Lower leg skin (tissue), 4 donors: ENCODE measurements at places on chromosomes 1 and 21.

DNA sequence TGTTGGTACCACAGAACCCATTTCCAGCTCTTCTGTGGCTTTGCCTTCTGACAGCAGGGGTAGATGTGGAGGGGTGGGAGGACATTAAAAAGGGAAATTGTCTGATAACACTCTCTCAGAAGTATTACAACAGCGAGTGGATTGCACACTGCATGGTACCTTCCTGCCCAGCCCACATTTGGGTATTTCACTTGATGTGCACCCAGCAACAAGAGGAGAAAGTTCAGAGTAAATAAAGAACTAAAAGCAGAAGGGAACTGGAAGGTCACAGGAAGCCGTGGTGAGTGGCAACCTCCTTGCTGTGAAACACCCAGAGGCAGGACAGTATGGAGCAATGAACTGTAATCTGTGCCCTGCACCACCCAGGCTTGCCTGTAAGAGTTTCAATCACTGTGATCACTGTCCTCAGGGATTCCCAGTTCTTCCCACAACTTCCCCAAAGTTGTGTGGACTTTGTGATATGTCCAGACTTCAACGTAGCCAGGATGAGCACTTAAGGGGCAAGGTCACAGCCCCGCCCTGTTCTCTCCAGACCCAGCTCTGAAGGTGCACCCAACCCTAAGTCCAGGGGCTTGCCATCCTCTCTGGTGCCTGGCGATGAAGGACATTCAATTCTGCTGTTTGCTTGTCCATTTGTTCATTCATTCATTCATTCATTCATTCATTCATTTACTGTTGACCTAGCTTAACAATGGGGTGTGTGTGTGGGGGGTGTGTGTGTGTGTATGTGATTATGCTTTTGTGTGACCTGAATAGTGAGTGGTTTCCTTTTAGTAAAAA lies 18.7 kb upstream of the F5 start:
- no peak for DNase-seq

GRCh38 chr1:31669786-31670592 lies 25.3 kb upstream of the PEF1 start:
- peak; percentile 84 for DNase-seq

DNA sequence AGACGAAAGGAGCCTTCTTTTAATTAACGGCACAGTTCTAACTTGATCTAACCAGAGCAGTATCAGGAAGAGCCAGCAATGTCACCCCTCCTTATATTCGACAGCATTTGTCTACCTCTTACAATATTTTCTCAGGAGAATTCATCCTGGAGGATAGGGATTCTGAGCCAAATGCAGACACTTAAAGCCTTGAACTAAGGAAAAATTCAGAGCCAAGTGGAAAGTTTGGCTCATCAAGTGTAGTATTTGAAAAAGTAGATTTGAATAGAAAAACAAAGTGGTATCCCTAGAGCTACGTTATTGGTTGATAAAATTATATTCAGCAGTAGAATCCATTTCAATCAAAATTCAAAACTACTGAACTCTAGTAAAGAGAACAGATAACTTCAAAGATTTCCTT lies 732.0 kb upstream of the ADGRL2 start:
- no peak for DNase-seq

DNA sequence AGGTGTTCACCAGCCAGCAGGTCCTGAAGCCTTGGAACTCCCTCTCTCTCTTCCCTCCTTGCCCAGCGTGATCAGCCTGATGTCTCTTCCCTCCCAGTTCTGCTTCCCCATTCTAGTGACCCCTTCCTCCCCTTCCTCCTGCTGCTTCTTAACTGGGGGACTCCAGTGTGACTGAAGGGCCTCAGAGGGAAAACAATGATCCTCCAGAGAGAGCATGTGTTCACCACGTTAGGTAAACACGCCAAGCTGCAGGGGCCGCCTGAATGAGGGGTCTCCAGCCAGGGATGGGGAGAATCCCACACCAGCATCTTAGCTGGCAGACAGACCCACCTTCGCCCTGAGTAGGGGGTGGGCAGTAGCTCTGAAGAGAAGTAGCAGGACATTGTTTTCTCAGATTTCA lies 124.8 kb downstream of the TMEM53 start:
- DNase-seq = no peak

DNA sequence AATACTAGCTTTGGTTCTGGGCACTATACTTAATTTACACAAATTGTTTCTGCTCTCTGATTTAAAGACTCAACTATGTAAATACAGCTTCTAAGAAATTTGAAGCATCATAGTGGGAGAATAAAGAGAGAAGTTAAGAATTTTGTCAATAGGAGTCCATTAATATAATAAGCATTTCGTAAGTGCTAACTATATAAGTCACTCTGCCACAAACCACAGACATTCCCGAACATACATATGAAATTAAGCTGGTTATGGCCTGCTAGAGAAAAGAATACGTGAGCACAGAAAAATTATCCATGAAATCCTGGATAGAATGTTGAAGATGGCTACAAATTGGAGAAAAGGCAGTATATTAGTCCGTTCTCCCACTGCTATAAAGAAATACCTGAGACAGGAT lies 526.2 kb downstream of the MRPL39 start:
- DNase-seq = no peak

DNA sequence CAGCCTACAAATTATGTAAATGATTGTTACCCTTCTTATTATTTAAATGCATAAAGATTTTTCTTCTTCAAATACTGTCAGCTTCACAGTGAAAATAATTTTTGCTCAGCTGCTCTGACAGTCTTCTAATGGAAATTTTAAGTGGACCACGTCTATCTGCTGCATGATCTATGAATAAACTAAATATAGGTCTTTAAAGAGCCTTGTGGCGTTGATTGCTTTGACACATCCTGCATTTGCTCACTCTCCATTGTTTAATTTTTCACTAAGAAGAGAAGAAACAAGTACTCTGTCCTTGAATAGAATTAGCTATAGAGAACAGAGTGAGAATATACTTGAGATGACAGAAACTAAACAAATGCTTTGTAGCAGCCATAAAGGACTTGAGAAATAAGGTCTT lies 826.1 kb downstream of the MRPL39 start:
- DNase-seq = no peak

DNA sequence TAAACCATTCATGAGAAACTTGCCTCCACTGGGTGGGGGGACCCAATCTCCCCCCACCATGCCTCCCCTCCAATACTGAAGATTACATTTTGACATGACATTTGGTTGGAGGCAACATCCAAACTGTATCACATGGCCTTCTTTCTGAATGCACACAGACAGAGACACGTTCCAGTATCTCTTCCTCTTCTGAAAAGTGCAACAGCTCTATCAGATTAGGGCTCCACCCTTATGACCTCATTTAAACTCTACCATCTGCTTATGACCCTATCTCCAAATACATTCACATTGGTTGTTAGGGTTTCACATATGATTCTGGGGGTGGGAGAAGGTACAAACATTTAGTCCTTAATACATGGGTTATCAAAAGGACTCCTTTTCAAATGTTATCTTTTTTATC lies 481.8 kb upstream of the NFIA start:
- DNase-seq = no peak

DNA sequence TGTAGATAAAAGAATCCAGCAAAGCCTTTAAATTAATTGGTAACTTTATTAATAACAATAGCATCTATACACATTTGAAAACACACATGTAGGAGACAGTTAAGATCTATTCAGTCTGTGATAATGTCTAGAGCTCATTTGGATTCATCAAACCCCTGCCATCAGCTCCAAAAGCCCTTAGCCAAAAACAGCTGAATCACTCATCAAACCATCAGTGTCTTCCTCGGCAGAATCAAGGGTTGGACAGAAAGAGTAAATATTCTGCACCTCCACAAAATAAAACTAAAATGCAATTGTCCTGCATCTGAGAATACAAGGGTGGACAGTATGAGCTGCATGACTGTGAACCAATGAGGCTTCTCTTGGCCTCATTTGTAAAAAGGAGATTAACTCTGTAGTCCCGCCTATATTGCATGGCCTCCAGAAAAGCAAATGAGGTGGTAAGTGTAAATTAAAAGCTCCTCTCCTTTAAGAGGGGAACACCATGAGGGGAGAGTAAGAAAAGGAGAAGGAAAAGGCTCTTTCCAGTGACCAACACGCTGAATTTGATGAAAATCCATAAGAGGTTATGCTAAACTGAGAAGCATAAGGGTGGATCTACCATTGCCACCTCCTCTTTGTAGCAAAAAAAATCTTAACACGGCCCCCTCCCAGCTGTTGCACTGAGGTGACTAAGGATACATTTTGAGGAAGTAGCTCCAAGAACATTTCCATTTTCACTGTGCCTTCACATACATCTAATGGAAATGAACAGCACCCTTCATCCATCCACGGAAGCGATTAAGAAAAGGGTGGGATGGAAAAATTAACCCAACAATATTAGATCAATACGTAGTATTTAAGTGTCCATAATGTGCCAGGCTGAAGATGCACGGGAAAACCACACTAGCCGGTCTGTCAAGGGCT lies 14.7 kb upstream of the BOLA1 start:
- peak; percentile 16 for DNase-seq

DNA sequence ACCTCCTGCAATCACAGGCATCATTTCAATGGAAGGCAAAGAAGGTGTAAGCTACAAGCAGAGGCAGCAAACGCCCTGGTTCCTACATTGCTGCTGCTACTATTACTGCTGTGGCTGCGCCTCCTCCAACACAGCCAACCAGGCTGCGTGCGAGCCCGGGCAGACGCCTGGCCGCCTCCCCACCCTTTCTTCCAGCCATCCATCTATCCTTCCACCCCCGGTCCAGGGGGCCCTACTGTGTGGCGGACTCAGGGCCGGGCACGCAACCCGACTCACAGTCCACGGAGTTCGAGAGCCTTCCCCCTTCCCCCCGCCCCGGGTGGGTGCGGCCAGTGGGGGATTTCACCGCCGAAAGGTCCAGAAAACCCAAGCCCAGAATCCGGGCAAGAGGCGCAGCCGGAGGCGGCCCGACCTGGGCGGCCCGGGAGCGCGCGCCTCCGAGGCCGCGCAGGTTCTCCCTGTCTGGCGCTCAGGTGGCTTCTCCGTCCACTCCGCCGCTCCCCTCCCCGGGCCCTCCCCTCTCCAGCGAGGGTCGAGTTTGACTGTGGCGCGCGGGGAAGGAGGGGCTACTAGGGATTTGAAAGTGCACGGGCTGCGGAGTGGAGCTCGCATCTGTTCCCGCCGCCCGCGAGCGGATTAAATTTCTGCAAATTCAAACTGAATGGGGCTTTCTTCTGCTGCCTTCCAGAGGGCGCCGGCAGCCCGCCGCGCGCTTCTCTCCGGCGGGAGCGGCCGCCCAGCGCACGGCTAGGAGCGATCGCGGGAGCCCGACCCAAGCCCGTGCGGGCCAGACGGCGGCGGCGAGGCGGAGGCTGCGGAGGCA lies at the start of gene HUNK:
TSS of gene HUNK (plus strand) at position 569 of the 823 bp plus-strand sequence. CDS start 655 bp downstream, outside the sequence.
- peak; percentile 89 for DNase-seq

GRCh38 chr1:112625696-112626095 lies 6.1 kb downstream of the CAPZA1 start:
- no peak for DNase-seq

DNA sequence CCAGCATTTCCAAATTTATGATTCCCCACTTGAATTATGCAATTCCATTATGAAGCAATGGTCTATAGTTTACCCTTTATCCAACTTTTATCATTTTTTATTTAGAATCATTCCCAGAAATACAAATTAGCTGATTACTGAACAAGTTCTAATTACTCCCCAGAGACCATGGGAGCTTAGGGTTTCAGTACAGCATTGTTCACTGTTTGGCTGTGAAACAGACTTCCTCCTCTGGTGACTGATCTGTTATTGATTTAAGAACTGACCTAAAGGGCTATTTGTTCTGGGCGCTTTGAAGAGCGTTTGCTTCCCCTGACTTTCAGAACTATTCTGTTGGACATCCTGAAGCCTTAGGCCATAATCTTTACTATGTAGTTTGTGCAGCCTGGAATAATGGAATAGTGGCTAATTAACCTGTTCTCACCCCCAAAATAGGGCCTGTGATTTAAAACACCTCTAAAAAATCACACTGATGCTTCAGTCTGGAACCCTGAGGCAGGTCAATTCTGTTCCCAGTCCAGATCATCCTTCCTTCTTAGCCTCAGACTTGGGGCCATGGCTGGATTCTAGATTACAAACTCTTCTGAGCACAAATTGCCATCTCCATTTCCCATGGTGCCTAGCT lies 58.7 kb downstream of the ALG14 start:
- no peak for DNase-seq

DNA sequence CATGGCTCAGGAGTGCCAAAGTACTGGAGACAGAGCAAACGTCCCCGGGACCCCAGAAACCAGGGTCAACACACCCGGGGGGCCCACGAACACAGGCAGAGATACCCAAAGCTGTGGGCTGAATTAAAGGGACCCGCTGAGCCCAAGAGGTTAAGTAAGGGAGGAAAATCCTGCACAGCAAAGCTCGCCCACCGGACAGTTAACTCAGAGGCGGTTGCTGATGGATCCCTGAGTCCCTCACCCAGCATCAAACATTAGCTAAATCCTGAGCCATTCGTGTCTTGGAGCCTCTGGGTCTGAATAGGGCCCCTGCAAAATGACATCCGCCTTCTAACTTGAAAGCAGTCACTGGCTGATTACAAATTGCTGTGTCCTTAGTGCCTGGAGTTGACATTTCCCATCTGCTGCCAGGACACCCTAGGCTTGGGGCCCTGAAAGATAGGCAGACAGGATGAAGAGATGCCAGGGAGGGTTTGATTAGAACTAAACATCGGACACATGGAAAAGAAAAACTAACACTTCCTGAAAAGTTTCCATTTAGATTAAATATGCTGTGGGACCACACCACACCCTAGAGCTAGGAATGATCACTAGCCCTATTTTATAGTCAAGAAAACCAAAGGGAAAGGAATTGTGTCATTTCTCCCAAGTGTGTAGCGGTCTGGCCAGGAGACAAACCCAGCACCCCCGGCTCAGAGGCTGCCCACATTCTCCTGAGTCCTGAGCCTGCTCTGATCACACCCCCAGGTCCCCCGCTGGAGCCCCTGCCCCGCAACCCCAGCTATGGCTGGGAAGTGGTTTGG lies 239.3 kb downstream of the NPHP4 start:
- DNase-seq = no peak

DNA sequence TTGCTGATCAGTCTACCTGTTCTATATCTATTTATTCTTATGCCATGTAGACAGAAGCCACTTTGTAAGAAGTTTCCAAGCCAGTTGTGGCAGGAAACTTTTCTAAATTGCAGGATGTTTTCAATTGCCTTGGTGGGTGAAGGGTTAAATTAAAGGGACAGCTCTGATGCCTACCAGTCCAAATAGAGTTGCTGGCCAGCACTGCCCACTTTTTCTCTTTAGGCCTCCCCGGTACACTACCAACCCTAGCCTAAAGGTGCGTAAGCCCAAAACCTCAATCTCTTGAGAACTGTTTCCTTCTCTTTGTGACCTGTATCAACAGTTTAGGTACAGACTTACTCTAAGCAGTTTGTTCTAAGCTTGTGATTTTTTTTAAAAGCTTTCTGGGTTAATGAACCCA lies 15.5 kb downstream of the SUSD4 start:
- DNase-seq = no peak
